Stimulated activated CD4-positive, alpha-beta T cell treated with anti-CD3 and anti-CD28 coated beads, Interleukin-12 subunit alpha, Interleukin-12 subunit beta, amount 100 ng/mL, for 24 hours (primary cell): ENCODE measurements at places on chromosomes 13 and 19.

DNA sequence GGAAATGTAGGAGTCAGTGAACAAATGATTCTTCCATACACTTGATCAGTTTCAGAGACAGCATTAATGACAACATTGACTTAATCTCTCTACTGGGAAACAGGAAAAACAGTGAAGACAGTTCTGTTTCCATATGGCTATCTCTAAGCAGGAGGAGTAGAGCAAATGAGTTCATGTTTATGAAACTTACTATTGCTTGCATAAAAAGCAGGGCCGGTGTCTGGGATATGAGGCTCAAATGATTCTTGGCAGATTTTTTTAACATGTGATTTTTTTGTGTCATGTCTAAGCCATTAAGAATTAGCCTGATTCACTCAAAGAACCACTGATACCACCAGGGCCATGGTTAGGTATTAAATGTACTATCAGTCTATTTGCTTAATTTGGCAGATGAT, 141.9 kb downstream of the SLC7A1 start:
- DNase-seq, result no peak

- no peak for DNase-seq
These were observed 4.2 kb upstream of the ZSCAN4 start for GRCh38 chr19:57664269-57665127.

DNA sequence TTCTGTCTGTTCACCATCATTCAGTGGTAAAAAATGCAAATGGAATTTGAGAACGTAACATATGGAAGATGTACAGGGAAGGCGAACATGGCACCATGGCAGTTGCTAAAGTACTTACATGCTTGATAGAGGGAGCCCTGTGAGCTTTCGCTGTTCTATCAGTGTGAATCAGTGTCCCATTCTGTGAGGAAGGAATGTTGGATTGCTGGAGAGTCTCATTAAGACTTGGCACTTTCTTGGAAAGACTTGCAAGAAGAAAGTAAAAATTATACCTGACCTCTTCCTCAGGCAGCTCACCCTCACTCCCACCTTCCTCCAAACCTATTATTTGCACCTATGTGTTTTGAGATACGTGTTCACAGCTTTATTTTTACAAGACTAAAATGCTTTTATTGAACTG, 43.5 kb downstream of the FREM2 start:
- DNase-seq, result no peak

DNA sequence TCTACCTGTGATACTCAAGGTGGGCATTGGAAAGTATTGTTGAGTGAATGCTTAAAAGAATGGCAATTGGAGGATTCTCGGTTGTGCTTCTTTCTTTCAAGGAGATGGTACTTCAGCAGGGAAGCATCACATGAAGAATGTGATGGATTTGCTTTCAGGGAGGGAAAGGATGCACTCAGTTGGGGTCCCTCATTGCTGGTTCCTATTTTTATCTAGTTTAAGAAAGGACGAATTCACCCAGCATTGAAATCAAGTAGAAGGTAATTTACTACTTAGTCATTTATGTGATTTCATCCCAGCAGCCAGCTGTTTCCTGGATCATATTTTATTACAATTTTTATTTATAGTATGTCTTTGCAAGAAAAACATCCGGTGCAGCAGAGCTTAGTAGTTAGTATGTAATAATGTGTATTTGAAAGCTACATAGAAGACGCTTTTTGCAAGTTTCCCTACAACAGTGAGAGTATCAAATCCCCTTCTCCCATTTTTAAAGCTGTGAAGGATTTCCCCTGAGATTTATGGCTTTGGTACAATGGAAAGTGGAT, 417.9 kb downstream of the GPC5 start:
- DNase-seq, result no peak

- DNase-seq, result no peak
These were observed 358.6 kb downstream of the DCT start for GRCh38 chr13:94120878-94121277.

- DNase-seq, result no peak
These were observed 46.1 kb downstream of the HSPH1 start for GRCh38 chr13:31115616-31116015.

DNA sequence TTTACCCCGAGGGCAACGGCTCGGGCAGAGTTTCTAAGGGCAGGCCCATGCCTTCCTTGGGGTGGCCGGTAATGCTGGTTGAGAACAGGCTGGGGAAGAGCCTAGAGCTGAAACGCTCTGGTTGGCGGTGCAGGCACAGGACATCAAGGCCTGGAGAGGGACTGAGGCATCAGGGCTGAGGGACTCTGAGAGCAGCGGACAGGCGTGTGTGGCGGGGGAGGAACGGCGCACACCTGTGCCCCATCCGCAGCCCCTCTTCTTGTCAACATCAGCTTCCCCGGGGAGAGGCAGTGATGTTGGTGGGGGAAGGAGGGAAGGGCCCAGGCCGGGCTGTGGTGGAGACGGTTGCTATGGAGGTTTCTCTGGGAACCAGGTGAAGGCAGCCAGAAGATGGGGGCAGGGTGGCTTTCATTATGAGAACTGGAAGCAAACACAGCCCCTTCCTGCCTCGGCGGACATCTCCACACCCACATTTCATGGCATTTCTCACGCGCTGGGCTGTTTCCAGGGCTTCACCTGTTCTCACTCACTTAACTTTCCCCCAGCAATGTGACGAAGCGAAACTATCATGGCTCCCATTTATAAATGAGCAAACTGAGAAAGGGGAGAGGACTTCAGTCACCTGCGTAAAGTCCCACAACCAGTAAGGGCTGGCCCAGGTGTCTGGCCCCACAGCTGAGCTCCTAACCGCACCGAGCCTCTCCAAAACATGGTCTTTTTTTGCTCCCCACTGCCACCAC, 8.2 kb upstream of the ATF5 start:
- no peak for DNase-seq

- no peak for DNase-seq
These were observed 4.6 kb downstream of the AXL start for GRCh38 chr19:41223431-41224234.

GRCh38 chr13:98333486-98333885, 156.4 kb upstream of the RNF113B start:
- no peak for DNase-seq

- no peak for DNase-seq
These were observed 12.2 kb downstream of the NFIX start for GRCh38 chr19:13007292-13008045.

GRCh38 chr19:44069415-44069814, 2.5 kb upstream of the ZNF284 start:
- DNase-seq, result no peak

DNA sequence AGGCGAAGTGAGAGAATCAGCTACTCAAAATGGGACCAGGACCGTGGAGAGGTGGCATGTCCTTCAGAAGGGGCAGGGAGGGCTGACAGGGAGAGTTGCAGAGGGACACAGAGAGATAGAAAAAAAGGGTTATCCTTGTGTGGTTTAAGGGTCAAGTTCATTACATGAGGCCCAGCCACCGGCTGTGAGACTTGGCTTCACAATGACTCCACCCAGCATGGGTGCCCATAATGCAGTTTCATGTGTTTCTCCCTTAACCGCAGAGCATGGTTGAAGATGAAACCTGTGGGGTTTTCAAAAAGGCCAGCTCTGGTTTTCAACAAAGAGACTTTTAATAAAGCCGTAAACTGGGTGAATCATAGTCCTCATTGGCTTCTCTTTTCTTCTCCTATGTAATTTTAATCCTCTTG, 164.6 kb downstream of the KLF5 start:
- no peak for DNase-seq

- DNase-seq, result no peak
These were observed 10.9 kb downstream of the NCR1 start for GRCh38 chr19:54916822-54917221.

DNA sequence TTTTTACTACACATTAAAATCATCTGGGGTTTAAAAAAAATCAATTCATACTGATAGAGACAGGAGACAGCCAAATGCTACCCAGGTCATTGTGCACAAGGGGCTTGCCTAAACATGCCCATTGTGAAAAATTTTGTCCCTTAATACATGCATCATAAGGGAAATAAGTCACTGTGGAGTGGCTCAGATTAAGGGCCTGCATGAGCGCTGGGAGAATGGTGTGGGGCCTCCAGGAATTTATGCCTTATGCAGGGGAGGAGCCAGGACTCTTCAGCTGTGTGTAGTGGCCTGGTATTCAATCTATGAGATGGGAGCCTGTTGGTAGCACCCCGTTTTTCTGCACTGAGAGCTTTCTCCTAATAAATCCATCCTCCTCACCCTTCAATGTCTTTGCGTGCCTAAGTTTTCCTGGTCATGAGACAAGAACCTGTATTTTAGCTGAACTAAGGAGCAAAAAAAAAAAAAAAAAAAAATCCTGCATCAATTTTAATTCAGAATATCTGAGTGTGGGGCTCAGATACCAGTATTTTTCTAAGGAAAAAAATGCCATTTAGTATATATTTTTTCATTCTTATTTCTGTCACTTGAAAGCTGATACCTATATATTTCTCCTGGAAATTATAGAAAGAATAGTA, 997.6 kb upstream of the ATXN8OS start:
- DNase-seq, result no peak

- peak; percentile 30 for DNase-seq
These were observed 344 bp downstream of the NHLRC3 start for GRCh38 chr13:39038569-39039030.
